ENCODE measurements at places on chromosomes 7 and 10.

DNA sequence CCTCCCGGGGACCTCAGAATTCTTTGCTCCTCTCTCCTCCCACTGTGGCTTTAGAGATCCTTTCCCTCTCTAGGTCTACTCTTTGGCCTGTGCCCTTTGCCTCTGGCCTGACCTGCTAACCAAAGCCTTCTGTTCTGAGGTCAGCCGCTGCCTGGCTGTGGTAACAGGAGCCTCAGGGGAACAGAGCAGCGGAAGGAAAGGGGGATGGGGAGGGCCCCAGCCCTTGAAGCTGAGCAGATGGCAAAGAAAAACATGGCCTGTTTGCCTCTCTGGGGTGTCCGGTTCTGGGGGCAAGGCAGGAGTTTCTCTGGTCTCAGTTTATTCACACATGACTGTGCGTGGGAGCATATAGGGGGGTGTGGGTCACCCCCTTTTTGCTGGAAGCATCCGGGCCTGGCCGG is 28.2 kb downstream of the COL26A1 start:
- no peak for DNase-seq

DNA sequence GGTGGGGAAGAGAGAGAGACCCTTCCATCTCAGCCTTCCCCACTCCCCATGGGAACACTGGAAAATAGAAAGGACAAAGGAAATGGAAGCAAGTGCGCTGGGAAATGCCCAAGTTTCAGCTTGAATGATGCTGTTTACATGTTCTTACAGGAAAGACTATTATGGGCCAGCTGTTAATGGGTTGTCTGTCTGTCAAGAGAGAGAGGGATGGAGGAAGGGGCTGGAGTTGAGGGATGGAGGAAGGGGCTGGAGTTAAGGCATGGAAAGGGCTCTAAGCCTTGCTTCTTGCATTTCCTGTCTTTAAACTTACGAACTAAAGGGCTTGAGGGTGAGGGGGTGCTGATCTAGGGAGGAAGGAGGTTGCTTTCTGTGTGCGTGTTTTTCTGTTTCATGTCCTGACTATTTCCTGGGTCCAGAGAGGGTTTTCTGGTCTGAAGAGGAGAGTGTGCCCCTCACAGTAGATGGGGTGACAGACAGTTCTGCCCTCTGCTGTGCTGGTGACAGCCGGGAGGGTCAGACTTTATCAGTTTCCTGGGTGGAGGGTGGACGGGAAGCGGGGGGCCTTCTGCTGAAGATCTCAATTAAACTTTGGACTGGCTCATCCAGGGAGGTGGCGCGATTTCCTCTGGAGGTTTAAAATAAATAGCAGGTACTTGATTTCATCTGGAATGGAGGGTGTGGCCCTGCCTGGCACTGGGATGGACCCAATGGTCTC is 30.5 kb downstream of the GRK5 start:
- DNase-seq = no peak

DNA sequence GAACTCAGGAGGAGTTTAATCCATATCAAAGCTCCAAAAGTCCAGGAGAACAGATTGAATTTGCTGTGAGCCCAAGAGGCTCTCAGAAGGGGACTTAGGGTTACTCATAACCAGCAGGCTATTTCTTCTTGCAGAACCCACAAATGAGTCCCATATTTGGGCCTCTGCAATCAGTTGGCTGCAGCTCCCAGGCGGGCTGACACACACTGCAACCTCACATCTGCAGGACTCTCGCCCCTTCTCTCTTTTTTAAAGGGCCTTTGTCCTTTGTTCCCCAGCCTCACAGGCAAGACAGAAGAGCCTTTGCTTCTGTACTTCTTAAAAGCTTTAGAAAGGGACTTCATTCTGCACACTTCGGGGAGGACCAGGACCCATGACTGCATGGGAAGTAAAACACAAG is 26.7 kb downstream of the CREB3L2 start:
- no peak for DNase-seq

- DNase-seq = no peak
Observed at GRCh38 chr7:150787321-150788281, 12.6 kb downstream of the TMEM176B start.

DNA sequence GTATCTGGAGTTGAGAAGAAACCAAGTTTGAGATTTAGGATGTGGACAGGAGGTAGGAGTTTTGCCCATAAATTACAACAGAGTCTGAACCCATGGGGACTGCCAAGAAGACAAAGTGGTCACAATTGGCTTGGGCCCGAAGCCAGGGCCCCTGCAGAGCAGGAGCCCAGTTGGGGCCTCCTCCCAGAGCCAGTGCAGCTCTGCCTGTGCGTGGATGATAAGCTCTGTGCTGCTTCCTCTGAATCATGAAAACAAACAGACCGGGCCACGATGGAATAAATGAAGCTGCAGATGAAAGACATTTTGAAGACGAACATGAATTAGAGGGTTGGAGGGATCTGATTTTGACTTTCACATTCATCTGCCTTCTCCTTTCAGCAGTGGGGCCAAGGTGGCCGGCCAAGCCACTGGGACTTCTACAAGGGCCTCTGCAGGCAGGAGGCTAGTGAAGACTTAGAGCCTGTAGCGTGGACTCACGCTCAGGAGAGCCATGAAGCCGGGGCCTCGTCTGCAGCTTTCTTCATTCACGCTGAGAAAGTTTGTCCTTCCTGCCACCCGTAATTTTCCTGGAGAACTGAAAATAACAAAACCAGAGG is 156.8 kb upstream of the LYZL1 start:
- DNase-seq = no peak

DNA sequence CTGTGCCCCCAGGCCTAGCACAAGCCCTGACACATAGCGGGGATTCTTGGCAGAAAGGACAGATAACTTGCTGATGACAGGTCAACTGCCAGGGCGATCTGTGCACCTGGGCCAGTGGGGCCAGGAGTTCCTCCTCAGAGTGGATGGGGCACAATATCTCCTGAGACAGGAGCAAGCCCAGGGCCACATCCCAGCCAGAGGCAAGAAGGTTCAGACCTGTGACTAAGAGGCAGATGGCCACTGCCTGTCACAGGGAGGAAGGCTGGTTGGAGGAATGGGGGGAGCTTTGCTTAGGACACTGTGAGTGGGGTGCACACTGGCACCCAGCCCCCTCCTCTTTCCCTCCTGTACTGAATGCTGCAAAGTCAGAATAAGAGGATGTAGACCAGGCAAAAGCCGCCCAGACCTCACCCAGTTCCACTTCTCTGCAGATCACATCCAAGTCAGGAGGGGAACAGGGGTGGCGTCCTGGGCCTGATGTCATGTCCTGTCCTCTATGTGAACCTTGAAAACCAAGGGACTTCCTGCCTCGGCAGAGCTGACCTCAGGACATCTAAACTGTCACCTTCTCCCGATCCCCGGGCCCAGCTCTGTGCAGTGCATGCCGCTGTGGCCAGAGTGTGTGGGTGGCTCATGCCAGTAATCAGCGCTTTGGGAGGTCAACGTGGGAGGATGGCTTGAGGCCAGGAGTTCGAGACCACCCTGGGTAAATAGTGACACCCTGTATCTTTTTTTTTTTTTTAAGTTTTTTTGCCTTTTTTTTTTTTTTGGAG is 1.3 kb downstream of the GUSB start:
- DNase-seq = no peak

DNA sequence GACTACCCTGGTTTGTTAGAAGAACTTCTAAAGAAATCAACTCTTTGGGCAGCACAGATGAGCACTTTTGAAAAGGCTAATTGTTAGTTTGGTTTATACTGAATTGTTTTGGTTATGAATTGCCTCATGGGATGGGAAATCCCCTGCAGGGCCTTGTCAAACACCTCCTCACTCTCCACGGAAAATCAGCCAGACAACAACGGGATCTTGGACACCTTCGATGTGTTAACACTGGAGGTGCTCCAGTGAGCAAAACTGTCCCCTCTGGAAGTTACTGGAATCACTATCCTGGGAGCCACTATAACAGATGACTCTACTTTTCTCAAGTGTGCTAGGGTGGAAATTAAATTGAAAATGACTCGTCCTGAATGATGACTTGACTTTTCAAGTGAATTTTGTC is 38.7 kb downstream of the CDK6 start:
- DNase-seq = no peak

- no peak for DNase-seq
Observed at GRCh38 chr10:121532292-121532864, 65.9 kb downstream of the FGFR2 start.

- DNase-seq = peak; percentile 45
Observed at GRCh38 chr10:93334901-93335327, 147.2 kb downstream of the MYOF start.

GRCh38 chr10:62079885-62080559 is 178.5 kb downstream of the ARID5B start:
- no peak for DNase-seq

DNA sequence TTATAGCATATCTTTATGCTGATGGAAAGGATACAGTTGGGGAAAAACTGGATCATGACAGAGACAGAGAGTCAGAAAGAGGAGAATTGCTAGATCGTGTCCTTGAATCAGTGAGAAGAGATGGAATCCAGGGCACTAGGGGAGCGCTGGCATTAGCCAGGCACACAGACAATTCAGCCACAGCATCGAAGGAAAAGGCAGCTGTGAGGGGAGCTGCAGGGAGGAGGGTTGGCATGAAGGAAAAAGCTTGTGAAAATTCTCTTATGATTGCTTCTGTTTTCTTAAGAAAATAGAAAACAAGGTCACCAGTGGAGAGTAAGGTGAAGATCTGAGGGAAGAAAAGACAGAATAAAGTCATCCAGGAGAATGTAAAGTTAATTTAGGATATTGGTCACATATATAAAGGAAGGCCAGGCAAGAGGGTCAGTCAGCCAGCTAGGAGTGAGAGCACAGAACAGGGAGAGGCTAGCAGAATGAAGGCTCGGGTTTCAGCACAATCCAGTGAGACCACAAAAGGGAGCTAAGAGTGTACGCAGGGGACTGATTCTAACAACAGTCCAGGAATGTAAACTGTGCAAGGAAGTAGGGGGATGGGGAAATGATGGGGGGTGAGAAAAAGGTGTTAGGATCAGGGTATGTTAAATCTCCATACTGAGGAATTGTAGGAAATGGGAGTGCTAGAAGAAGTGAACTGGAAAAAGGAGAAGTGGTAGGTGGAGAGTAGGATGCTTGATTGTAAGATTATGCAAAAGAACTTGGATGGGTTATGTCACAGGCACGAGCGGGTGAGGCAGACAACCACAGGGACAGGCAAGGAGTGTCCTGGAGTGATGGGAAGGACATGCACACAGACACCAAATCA is 112.0 kb downstream of the RNF32 start:
- no peak for DNase-seq

DNA sequence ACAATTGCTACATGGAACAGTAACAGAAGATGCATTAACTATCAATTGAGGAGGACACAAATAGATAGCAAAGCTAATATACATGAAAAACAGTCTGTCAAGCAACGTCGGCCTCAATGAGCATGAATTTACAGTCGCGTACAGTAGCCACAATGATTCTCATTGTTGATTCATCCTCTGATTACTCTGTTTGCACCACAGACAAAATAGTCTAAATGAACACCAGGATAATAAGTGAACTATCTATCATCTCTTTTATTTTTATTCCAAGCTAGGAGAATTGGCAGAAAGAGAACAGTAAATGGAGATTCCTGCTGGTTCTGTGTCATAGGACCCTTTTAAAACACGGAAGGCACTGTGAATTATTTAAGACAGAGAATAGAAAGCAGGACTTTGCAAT is 108.5 kb downstream of the EVX1 start:
- DNase-seq = no peak

- no peak for DNase-seq
Observed at GRCh38 chr10:113627836-113628235, 36.0 kb downstream of the NRAP start.

DNA sequence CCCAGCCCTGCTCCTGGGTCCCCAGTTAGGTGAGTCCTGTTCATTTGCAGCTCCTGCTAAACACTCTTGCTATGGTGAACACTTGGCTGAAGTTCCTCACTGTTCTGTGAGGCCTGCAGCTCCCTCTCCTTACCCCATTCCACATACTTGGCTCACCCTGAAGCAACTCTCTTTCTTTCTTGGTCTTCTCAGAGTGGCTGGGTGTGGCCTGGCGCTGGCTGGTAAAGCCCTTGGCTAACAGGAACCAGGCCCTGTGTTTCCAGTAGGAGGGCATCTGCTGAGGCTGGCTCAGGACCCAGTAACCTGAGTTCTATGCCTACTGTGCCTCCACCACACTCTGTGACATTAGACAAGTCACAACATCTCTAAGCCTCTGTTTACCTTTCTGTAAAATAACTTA is 53.1 kb upstream of the COL13A1 start:
- DNase-seq = no peak

DNA sequence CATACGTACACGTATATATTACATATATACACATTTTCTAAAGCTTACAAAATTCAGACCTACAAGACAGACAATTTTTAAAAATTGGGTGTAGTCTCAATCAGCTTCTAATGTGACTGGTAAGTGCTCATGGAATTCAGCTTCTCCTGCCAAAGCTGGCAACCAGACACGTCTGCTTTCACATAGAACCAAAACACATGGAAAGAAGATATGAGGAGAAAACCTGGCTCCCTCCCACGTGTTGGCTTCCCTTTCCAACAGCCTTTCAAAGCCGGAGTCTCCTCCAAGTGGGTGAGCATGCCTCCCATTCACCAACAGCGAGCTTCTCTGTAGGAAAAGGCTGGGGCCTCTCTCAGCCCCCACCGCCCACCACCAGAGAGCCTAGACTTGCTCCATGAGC is 33.4 kb downstream of the CDCA7L start:
- no peak for DNase-seq

Data from NCI-H510A (cell line).